Right ventricle myocardium inferior (tissue), 1 donor: ENCODE measurements at places on chromosomes 12 and 14.

- DNase-seq = no peak
Measured at GRCh38 chr14:33857650-33858049, 93.2 kb downstream of the EGLN3 start.

DNA sequence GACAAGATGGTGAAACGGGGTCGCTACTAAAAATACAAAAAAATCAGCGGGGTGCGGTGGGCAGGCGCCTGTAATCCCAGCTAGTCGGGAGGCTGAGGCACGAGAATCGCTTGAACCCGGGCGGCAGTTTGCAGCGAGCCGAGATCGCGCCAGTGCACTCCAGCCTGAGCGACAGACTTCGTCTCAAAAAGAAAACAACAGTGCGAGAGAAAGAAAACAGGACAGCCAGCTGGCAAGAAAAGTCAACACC lies 633 bp upstream of the RNU4-2 start:
- no peak for DNase-seq

GRCh38 chr14:30251017-30251416 lies 307.9 kb upstream of the G2E3 start:
- no peak for DNase-seq

DNA sequence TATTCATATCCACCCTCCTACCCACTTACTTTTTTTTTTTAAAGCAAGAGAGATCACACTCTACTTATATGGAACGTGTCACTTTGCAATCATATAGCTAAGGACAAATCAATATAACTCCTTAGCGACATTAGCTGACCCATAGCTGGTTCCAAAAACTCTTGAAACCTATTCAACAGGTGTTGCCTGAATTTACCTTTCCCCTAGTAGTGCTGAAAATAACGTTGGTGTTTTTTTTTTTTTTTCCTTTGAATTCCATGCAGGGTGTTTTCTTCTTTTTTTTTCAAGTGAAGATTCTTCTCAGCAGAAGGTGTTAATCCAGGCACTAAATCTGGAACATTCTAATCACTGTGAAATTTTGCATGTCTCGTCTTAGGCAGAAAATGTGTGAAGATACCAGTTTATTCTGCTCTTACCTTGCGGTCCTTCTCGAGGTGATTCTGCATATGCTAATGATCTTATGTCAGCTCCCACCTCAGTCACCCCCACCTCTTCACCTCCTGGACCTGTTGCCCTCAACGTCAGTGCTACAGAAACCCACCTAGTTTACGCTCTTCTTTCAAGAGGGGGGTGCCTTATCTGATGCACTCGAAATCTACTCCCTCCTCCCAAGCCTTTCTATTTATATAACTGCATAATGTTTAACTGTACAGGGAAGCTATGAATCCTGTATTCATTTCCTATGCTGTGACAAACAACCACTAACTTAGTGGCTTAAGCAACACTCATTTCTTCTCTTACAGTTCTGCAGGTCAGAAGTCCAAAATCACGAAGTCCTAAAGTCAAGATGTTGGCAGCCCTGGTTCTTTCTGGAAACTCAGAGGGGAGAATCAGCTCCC lies 7.1 kb upstream of the VPS37B start:
- no peak for DNase-seq

GRCh38 chr12:1220127-1221092 lies 229.4 kb downstream of the ERC1 start:
- DNase-seq = no peak

- DNase-seq = no peak
Measured at GRCh38 chr12:124025661-124026060, 52.6 kb downstream of the ZNF664 start.

GRCh38 chr14:24131549-24131966 lies 1.1 kb downstream of the FITM1 start:
- no peak for DNase-seq

- no peak for DNase-seq
Measured at GRCh38 chr12:75446857-75447256, 33.7 kb upstream of the GLIPR1 start.

- no peak for DNase-seq
Measured at GRCh38 chr12:1662761-1663439, 28.0 kb upstream of the ADIPOR2 start.

- DNase-seq = no peak
Measured at GRCh38 chr14:68539241-68539737, 253.6 kb downstream of the ZFP36L1 start.

- no peak for DNase-seq
Measured at GRCh38 chr12:19277711-19278110, 148.2 kb downstream of the PLEKHA5 start.

DNA sequence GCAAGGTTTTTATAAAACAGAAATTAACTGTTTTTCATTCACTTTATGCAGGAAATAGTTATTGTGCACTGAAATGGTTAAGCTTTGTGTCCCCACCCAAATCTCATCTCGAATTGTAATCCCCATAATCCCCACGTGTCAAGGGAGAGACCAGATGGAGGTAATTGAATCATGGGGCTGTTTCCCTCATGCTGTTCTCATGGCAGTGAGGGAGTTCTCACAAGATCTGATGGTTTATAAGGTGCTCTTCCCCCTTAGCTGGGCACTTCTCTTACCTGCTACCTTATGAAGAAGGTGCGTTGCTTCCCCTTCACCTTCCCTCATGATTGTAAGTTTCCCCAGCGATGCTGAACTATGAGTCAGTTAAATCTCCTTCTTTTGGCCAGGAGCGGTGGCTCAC lies 123.9 kb downstream of the TMTC2 start:
- no peak for DNase-seq

- no peak for DNase-seq
Measured at GRCh38 chr12:38391007-38391406, 74.4 kb downstream of the ALG10B start.

- no peak for DNase-seq
Measured at GRCh38 chr14:62369919-62370560, 607.8 kb downstream of the SNAPC1 start.

DNA sequence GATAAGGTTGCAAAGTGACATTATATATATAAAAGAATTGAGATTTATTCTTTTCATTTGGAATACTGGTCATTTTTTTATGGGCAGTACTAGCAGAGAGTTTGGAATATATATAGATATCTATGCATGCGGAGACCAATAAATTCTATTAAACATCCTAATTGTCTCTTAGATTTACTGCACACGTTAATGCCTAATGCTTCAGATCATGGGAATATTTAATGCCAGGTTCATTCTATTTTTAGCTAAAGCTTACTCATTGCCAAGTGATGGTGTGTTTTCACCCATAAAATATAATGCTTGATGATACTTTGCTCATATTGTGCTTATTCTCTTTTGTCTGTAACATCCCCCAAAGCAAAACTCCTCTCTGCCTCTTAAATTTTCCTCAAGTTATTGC lies 264.4 kb downstream of the TMEM117 start:
- no peak for DNase-seq

- DNase-seq = no peak
Measured at GRCh38 chr12:46368138-46368537, 4.4 kb downstream of the SLC38A2 start.

GRCh38 chr12:59472273-59472672 lies 123.6 kb upstream of the SLC16A7 start:
- DNase-seq = no peak

DNA sequence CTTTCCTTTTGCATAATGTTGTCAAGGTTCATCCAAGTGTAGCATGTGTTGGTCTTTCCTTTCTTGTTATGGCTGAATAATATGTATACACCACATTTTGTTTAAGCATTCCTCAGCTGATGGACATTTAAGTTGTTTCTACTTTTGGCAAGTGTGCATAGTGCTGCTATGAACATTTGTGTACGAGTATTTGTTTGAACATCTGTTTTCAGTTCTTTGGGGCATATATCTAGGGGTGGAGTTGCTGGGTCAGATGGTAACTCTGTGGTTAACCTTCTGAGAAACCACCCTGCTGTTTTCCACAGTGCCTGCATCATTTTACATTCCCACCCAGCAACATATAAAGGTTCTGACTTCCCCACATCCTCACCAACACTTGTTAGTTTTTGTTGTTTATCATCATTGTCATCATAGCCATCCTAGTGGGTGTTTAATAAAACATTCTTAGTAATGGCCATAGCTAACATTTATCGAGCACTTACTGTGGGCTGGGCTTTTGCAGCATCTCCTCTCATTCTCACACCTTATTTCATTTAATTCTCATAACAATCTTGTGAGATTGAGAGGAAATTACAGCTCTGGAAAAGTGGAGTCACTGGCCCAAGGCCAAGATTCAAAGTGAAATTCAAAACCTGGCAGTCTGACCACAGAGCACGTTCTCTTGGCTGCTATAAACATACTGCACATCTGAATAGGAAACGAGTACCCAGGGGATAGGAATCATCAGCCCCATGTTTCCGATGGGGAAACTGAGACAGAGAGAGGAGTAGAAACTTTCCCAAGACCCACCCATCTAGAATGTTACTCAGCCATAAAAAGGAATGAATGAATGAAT lies 193.6 kb downstream of the KSR2 start:
- no peak for DNase-seq

DNA sequence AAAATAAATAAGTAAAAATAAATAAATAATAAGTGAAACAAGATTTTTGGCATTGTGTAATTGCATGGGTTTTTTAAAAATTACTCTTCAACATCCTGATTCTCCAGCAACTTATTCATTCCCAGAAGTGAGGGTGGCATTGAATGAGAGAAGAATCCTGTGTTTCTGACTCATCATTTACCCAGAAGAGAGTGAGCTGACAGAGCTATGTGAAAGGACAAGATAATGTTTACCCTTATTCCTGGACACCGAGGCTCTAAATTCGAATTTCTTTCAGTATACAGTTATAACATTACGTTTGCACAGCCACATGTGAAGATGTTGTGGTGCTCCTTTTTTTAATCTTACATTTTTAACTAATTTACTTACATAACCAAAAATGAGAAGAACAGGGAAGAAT lies 36.4 kb downstream of the BBS10 start:
- no peak for DNase-seq

DNA sequence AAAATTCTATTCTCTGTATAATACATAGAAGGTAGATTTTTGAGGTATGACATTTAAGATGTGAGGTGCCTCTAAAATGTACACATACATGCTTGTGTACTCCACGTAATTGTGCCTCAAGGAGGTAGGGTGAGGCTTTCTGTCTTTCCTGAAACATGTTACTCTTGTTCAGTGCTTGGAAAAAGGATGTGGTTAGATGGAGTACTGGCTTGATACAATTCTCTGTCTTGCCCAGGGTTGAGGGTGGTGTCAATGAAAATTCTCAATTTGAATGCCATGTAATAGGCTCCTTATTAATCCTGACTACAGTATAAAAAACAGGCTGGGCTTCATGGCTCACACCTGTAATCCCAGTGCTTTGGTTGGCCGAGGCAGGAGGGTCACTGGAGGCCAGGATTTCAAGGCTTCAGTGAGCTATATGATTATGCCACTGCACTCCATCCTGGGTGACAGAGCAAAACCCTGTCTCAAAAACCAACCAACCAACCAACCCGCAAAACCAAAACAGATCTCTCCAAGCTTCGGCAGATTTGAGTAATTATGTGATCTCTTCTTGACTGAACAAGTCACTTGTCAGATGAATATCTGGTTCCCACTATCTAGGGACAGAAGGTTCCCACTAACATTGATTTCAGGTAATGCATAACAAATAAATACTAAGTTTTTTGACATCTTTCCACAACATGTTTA lies 41.6 kb downstream of the RCOR1 start:
- DNase-seq = no peak

DNA sequence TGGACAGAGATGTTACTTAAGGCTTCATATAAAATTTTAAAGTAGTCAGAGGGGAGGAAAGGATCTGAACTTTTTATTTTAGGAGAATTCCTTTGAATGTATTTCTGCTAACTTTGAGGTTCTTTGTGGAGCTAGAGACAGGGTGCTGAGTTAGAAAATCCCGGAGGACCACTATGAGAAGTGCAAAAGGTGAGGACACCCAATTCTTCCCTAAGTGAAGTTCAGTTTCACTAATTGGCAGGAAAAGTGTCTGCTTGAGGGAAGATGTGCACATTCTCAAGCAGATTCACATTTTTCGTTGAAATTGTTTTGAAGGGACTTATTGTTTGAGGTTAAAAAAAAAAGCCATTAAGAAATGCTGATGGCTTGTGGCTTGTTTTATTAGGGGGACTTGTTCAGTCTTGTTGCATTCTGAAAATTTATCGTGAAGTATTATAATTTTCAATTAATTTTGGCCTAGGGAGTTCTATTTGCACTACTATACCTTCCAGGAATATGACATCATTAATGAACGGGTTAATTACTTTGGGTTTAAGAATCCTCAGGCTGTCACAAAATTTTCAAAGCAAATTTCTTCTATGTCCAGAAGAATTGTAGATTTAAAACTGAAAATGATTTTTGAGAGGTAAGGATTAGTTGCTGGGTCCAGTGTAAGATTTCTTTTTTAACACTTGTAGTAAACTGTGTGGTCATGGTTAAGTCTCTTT lies 1.8 kb downstream of the PCNX1 start:
- no peak for DNase-seq

DNA sequence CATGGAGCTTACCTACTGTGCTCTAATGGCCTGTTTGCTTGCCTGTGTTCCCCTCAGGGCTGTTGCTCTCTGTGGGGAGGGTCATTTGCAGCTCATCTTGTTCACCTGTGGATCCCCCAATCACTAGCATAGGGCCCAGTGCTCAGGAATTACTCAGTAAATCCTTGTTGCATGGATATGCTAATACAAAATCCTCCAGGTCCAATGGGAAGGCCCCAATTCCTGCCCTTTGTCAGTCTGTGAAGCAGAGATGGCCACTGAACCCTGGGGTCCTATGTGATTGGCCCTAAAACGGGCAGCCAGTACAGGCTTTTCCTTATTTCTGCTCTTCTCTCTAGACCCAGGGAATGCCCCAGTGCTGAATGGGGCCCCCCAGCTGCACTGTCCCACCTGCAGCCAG lies 44.1 kb downstream of the FOS start:
- DNase-seq = no peak

- no peak for DNase-seq
Measured at GRCh38 chr12:106767206-106767605, 7.3 kb upstream of the RIC8B start.

- no peak for DNase-seq
Measured at GRCh38 chr12:75120311-75120711, 89.3 kb downstream of the KCNC2 start.

DNA sequence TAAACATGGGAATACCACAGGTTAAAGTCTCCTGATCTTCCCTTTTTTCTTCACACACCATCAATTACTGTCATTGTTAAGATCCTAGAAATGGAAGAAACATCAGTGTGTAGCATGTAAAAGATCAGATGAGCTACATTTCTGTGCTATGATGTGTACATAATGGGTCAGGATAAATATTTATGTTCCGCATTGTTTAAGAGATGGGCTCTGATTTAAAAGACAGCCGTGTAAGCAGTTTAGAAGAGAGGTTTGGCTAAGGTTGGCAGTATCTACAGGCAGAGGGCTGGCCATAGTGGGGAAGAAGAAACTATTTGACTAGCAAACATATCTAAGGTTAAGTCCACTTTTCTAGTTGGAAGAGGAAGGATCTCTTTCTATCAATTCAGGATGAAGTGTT lies 49.4 kb downstream of the LRRC9 start:
- DNase-seq = no peak

GRCh38 chr12:10551375-10551774 lies 45.7 kb downstream of the EIF2S3B start:
- no peak for DNase-seq
